ENCODE measurements at places on chromosomes 4 and X.

DNA sequence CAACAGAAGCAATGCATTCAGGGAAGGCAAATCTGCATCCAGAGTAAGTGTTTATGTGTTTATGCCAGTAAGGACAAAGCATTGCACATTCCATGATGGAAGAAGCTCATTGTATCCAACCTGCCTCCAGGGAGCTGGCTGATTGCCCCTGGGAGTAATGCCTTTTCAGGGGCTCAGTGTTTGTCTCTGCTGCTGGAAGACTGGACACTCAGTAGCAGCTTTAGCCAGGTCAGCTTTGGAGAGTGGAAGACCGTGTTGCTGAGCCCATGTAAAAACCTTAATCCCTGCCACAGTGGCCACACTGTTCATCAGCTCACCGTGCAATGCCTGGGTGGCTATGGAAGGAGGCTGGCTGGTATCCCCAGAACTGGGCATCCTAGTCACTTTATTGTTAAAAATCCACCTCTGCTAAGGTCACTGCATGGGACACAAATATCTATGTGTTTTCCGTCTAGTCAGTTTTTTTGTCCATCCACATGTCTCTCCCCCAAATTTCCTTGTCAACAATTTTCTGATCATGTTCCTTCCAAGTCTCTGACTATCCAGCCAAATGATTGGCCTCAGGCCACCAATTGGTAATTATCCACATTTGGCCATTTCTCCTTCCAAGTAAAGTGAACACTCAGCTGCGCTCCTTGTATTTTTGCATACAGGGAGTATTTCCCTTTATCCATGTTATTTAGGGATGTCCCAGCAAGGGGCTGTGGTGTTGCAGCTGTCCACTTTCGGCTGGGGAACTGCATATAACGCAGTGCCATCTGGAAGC, 2044.5 kb upstream of the AGA start:
- DNase-seq: no peak

DNA sequence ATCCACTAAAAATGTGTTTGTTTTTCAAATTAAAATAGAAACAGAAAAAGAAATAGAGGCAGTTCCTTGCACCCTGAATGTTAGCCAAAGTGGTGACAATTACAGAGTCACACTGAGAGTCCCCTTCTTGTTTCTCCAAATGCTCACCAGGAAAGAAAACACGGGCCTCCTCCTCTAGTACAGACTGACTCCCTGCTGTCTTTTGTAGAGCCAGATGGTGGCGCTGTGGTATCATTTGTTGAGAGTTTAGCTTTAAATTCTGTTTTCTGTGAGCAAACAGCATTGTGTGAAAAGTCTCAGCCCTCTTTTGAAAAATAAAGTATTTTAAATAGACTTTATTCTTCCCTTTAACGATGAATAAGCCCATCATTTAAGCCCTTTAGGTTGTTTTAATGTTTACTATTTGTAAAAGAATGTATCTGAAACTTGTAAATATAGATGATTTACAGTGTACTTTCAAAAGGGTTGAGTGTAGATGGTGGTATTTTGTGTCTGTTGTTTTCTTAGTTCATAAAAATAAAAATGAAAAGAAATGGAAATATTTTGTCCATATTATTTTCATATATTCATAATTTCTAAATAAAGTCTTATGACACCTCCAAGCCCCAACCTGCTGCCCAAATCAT, 36.9 kb upstream of the ATOH1 start:
- DNase-seq: peak; percentile 26

GRCh38 chrX:123696334-123696733, 36.5 kb downstream of the THOC2 start:
- no peak for DNase-seq

- no peak for DNase-seq
These were observed 55.2 kb downstream of the HTRA3 start for GRCh38 chr4:8324640-8325239.

DNA sequence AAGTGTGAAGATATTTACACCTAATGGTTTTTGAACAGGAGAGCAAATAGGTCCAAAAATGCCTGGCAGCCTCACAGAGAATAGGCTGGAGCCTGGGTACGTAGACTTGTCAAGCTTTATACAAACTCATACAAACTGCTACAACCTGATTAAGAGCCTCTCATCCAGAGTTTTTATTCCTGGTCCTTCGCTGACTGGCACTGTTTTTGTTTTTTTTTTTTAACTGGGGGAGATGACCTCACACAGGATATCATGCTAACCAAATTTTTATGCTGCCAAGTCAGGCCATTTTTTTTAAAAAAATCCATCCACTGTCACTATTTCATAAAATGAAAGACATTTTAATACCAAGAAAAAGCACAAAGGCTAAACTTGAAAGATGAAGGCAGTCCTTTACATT, 1.9 kb downstream of the FAM114A1 start:
- DNase-seq: no peak

DNA sequence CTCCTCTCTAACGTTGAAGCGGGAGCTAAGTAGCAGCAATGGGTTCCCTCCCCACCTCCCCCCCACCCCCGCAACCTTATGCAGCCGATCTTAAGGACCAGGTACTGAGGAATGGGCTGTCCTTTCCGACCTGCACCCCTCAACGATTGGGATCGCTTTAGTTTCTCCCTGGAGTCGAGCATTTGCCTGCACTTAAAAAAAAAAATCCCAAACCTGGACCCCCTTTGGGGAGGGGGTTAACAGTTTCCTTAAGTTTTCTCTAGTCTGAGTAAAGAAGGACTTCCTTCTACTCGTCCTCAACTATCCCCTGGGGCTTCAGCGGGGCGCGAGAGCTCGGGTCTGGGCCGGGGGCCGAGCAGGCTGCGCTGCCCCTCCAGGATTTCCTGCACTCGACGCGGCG, 25.7 kb upstream of the BCORL1 start:
- no peak for DNase-seq

GRCh38 chr4:108036213-108036612, 46.5 kb downstream of the HADH start:
- no peak for DNase-seq

DNA sequence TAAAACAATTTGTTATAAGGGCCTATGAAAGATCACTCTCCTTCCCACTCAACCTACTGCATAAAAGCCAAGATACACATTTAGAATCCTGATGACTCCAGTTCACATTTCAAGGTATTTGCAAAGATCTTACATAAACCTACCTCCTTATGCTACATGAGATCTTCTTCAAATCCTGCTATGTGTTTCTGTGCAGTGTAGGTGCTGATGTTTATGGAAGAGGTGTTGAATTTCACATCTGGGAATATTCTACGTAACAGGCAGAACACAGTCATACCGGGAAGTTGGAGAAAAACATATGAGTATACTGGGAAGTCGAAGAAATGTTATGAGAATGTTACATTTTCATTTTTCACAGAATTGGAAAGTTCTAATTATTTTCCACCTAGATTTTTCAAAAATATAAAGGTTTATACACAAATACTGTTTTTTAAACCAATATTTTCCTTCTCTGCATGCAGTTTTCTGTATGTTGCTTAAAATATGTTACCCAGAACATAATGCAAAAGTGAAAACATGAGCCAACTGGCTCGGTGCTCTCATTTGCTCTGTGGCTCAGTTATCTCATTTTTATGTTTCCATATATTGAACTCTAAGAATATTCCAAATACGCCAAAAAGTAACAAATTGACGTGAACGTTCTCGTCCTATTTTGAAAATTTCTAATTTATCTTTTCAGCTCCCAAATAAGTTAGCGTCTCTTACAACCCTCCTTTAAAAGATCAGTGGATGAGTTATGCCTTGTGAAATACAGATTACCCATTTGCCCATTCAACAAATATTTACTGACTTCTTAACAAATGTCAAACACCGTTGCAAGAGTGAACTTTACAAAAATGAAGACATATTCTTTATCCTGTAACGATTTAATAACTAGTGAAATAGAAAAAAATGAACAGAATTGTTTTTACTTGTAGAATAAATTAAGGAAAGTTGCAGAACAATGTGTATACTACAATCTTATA, 899.3 kb downstream of the STIM2 start:
- no peak for DNase-seq

DNA sequence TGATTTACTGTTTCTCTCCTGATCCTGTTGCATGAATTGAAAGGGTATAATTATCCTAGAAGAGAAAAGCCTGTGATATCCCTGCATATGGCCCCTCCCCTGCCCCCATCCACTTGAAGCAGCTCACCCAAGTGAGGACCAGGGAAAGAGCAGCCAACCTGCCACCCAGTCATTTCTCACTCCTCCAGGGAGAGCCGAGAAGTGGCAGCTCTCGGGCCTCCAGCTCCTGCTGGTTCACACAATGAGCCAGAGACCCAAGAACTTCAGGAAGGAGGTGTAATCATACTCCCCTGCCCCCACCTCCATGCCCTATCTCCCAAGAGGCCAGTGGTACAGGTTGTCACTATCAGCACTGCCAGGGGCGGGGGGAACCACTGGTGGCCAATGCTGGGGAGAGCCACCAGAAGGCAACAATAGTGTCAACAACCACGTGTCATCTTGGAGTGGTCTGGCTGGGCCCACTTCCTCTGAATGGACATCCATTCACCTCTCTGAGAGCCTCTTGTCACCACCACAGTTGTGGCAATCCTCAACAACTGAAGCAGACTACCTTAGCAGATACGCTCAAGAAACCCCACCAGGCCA, 42.9 kb downstream of the APOO start:
- DNase-seq: no peak

DNA sequence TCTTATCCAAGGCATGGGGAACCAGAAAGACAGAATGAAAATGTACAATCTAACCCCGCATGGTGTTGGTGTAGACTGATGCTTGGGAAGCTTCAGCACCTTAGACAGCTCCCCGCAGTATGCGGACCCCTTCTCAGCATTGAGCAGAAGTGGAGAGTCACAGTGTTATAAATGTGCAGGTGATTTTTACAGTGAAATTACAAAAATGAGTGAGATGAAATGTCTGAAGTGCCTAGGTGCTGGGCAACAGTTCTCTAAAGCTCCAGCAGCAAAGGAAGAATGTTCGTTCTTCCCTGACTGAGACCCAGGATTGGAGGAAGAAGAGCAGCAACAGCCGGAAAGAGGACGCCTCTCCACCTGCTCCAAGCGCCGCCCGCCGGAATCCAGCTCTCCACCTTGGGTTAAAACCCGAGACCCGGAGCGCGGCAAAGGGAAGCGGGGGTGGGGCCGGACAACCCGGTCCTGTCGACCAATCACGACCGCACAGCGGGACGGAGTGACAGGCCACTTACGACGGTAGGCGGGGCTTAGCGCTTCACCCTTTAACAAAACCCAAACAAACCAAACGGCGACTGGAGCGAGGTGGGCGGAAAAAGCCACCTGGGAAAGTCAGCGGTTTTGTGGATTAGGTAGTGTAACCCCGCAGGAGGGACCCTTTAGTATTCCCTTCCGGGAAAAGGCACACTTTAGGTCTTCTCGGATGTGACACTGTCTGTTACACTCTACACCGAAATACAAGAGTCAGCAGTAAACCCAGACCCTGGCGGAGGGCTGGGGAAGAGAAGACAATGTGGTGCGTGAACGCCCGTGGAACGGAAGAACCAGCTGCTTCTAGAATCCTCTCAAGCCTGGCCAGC, at the start of gene GLRA3:
TSS of gene GLRA3 (minus strand) at position 403 of the 857 bp plus-strand sequence. CDS start 436 bp downstream, outside the sequence.
- peak; percentile 73 for DNase-seq

DNA sequence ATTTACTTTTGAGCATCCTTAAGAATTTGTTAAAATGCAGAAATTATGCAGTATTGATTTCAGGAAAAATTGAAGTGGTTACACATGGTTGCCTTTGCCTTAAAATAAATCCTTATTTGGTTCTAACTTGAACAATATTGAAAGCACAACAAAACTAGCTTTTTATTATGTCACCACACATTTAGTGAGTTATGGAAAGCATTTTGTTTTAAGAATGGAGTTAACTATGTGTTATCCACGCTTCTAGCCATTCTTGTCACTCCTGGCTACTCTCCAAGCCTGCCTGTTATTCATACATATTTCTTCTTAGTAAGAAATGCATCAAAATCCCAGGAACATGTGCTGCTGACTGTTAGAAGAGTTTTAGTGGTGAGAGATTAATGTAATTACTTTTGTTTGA, 73.9 kb downstream of the FAT4 start:
- no peak for DNase-seq

DNA sequence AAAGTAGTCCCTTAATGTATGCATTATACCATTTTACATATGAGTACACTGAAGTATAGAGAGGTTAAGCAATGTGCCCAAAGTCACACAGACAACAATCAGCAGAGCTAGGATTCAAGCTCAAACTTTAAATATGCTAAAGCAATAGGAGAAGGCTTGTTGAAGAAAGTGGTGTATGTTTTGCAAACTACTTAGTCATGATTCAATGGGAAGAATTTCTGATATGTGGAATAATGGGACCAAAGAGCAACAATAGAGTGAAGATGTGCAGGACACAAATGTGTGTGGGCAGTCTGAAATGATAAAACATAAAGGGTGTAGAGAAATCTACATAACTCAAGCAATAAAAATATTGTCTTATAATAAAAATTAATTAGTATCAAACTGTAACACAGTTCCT, 109.0 kb upstream of the ARSJ start:
- no peak for DNase-seq

DNA sequence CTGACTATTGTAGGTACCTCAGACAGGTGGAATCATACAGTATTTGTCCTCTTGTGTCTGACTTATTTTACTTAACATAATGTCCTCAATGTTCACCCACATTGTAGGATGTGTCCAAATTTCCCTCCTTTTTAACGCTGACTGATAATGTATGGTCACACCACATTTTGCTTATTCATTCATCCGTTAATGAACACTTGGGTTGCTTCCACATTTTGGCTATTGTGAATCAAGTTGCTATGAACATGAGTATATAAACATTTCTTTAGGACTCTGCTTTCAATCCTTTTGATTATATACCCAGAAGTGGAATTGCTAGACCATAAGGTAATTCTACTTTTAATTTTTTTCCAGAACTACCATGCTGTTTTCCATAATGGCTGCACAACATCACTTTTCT, 87.0 kb upstream of the NDP start:
- DNase-seq: no peak

GRCh38 chrX:46333550-46333949, 211.7 kb downstream of the ZNF674 start:
- no peak for DNase-seq

DNA sequence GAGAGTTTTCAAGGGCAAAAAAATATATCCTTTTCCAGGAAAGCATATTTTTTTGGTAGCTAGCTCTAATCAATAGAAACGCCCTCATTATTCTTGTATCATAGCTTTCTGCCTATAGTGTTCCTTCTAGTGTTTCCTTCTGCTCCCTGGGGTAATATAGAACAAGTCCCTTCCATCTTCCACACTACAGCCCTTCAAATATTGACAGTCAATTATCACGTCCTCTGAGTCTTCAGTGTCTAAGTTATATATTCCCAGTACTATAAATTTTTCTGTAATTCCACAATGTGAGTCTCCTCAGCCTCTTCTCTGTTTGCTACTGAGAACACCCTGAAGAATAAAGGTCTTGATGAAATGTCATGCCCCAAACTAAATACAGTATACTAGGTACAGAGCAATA, 1088.0 kb upstream of the PCDH7 start:
- DNase-seq: no peak

DNA sequence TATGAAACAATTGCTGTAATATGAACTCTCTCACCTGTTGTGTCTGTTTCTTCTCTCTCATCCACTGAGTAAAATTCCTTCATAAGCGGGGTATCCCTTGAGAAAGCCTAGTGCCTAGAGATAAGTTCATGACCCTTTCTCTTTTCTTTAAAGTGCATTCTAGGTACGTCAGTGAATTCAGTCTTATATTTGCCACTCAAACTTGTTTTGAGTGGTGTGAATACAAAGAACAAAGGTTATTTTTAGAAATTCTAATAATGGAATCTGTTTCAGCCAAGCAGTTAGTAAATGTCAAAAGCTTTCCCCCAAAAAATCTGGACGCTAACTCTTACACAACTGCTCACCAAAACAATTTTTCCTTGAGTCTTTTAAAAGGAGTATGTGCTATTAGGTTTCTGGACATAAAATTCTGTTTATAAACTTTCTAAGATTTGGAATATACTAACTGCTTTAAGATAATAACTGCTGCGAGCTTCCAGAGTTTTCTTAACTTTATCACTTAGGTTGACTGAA, 112.0 kb downstream of the VEGFC start:
- DNase-seq: no peak

Data from NCI-H526 treated with DMSO at 0.1 percent for 48 hours (cell line).